IPS DF 19.7 (cell line): ENCODE measurements at places on chromosomes 3 and 15.

DNA sequence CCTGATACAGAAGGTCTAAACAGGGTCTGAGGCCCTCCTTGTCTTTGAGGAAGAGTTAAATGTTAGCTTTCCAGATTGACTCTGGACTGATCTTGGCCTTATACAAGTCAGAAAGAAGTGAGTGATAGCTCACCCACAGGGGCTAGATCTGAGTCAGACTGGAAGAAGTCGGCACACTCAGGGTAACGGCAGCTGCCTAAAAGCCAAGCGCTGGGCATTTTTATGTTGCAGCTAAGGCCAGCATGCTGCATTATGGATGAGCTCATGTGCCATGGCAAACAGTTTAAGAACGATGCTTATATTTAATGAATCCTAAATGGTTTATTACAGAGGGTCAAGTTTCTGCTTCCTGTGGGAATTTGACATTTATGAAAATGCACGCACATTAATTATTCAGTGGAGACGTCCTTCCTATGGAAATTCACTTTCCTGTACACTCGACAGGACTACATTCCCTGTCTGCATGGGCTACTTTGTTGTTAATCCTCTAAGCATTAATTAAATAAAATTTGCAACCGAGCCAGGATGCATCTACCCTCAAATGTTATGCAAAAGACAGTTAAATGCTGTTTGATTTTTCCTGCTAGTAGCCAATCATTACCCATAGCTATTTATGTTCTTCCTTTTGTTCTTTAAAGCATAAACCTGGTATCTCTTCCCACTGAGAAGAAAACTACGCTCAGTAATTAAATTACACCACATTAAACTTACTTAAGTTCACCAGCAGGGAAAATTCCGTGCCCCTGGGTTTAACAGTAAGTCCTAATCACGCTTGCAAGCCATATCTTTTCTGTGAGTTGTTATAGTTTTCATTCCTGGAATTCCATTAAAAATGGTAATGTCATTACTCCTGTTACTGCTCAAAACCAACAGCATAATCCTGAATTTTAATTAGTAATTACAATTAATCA is 762.7 kb upstream of the CFAP20DC start:
- no peak for DNase-seq

DNA sequence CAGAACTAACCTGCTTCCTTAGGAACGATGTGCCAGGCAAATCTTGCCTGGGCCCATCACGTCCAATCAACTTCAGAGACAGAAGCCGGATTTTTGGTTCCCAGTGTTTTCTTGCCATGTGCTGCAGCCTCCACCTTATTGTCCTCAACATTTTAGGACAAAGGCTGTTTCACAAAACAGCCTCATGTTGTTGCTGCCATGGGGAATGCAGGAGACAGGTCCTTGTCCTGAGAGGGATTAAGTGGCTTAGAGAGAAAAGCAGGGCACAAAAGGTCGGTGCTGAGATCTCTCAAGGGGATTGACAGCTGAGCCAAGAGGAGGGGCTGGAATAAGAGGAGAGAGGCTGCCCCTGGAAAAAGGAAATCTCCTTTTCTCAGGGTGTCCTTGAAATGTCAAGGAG is 11.3 kb upstream of the NMNAT3 start:
- DNase-seq: no peak

- no peak for DNase-seq
Measured at GRCh38 chr3:152595975-152596821, 238.7 kb upstream of the P2RY1 start.

GRCh38 chr15:44394562-44394961 is 32.9 kb upstream of the CTDSPL2 start:
- DNase-seq: no peak

DNA sequence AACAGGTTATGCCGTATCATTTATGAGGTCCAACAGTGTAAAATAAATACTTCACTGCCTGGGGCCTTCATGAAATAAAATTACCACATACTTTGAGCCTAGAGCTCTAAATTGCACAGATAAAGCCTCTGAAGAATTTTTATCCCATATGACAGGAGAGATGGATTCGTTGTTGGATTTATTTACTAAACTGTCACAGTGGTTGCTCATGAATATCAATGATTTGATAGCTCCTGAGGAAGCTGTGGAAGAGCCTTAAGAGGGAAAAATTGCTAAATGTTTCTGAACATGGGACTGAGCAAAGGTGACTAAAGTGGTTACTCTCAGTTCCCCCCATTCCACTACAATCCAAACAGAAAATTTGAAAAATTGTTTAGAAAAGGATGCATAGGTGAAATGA is 558.9 kb upstream of the IL12A start:
- no peak for DNase-seq

- DNase-seq: no peak
Measured at GRCh38 chr3:18544146-18544545, 119.0 kb upstream of the SATB1 start.

DNA sequence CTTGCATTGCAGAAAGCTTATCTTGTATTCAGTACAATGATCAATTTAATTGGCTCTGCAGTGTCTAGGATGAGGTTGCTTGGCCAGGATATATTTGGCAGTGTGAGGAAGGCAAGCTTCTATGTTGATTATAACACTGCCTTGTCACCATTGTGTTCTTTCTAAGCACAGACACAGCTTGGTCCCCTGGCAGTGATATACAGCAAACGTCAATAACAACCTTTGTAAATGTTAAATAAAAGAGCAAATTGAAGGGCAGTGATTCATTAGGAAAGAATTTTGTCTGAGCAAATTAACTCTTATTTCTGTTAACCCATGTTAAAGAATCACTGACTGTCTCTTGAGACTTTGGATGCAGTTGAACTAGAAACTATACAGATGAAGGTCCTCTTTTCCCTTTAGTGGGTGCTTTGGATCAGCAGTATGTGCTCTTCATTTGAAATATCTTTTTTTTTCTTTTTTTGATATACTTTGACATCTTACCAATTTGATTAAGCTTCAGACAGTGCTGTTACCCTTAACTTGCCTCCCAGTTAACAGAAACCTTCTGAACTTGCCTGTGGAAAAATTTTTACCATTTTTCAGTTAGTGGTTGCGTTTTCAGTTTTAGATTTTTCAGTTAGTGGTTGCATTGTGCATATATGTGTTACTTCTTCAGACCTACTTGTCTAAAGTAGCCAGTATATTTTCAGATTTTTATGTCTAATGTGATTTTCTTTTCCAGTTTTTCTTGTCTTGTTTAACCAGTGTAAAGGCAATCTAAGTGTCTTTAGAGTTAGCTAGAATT is 199.8 kb downstream of the TCF12 start:
- no peak for DNase-seq

- no peak for DNase-seq
Measured at GRCh38 chr3:98968347-98968746, 66.9 kb upstream of the DCBLD2 start.

DNA sequence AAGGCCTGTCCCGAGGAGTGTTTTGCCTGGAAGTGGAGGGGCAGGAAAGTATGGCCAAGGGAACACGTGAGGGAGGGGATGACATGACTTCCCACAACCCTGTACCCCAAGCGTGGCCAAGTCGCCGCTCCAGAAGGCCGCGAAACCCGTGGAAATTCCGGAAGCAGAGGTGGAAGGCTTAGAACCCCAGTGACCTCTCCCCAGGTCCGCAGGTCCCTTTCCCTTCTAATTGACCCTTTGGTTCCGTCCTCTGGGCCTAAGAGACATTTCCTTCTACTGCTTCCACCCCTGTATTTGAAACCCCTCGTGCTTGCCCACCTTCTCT is 548 bp upstream of the BTBD1 start:
- DNase-seq: no peak

- no peak for DNase-seq
Measured at GRCh38 chr15:32982001-32982400, 212.5 kb downstream of the FMN1 start.

- DNase-seq: no peak
Measured at GRCh38 chr3:5078151-5078550, 43.9 kb upstream of the ARL8B start.

GRCh38 chr3:107446706-107447105 is 69.5 kb downstream of the CCDC54 start:
- DNase-seq: no peak

- DNase-seq: no peak
Measured at GRCh38 chr3:195184716-195185421, 86.1 kb downstream of the XXYLT1 start.

- no peak for DNase-seq
Measured at GRCh38 chr3:142501004-142501926, 53.4 kb upstream of the XRN1 start.

DNA sequence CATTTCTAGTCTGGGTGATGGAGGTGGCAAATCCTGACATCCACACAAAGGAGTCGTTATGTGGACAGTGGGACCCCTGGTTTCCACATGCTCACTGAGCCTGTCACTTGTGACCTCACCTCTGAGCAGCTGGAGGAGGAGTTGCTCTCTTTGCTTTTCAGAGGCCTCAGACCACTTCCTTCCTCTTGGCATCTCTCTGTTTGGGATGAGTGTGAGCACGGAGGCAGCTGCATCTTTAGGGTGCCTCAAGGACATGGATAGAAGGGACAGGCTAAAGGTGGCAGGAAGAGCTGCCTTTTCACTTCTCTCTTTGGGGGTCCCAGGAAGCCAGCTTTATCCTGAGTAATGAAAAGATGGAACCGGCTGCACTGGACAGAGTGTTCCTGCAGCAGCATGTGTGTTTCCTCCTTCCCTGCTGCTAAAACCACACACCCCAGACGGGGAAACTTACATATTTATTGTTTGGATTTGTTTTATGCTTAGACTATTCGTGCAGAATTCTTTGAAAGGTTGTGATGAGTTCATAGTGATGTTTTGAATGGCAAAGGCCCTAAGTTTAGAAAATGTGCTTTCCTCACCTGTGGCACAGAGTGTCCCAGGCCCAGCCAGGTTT is 31.8 kb downstream of the GPR171 start:
- no peak for DNase-seq

GRCh38 chr3:141430316-141430715 is 56.5 kb upstream of the RASA2 start:
- no peak for DNase-seq

GRCh38 chr3:46913644-46914043 is 36.1 kb downstream of the PTH1R start:
- DNase-seq: no peak

DNA sequence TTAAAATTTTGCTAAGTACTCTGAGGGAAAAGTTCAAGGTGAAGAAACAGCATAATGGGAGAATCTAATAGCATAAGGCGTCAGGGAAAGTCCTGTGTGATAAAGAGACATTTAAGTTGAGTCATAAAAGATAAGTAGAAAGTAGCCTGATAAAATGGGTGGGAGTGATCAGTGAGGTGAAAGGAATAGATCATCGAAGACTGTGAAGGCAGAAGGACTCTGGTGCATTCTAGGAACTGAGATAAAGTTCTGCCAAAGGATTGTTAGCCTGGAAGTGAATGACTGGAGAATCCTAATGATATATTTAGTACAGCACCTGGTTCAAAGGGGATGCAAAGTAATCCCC is 149.9 kb downstream of the CFAP20DC start:
- DNase-seq: no peak

DNA sequence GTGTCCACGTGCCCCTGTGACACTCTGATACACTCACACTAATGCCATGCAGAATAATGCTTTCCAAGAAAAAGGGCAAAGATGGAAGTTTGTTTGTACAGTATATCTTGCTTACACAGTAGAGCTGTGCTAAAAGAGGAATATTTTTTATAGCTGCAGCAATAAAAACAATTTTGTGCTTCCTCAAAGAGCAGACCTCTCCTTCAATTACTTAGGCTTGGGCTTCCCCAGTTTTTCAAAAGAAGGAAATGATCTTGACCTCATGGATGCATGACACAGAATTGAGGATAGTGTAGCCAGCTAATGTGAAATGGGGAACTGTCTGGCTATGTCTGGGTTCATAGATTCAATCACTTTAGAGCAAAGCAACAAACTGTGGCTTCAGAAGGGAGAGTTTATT is 137.4 kb downstream of the STT3B start:
- no peak for DNase-seq
